ENCODE measurements at places on chromosomes 1 and 21.

GRCh38 chr1:234578735-234579134 is 31.2 kb downstream of the IRF2BP2 start:
- no peak for DNase-seq

DNA sequence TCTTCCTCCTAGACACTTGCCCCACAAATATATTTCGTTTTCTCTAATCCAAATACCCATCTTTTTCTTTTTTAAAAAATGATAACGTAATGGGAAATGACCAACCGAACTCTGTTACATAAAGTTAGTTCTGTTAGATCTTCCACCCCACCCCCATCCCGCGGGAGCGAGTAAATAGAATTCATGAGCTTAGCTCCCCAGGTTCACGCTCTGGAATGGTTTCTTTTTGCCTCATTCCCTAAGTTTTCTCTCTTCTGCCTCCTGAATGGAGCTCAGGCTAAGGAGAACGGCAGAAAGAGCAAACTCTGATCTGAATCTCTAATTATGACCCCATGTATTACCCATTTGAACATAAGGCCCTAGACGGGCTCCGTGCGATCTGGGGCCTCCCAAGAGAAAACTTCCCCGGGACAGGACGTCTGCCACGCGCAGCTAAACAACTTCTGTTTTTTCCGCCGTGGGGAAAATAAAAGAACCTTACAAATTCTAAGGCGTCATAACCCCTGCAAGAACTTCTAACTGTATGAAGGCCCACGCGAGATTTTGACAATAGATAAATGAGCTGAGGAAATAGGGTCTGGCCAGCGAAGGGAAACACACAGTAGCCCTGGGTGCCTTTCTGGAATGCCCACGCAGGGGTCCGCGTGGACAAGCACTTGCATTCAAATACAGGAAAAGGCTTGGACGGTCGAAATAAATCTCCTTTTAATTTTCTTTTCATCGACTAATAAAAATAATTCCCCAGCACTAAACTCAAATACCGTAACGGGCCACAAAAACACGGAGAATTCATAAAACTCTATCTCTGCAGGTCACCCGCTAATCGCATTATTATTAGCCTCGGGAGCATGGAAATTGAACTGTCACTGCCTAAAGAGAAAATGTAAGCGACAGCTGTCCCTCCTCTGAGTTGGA is 2.2 kb downstream of the TBX15 start:
- no peak for DNase-seq

- DNase-seq, result no peak
These were observed 88.9 kb downstream of the CRB1 start for GRCh38 chr1:197356723-197357533.

- DNase-seq, result no peak
These were observed 3.0 kb downstream of the FUBP1 start for GRCh38 chr1:77975907-77976306.

GRCh38 chr1:154145986-154146385 is 8.9 kb downstream of the NUP210L start:
- no peak for DNase-seq

- no peak for DNase-seq
These were observed 308.5 kb upstream of the ADAMTS5 start for GRCh38 chr21:27275294-27275927.

GRCh38 chr21:31798842-31799704 is 67.2 kb upstream of the SCAF4 start:
- DNase-seq, result no peak

DNA sequence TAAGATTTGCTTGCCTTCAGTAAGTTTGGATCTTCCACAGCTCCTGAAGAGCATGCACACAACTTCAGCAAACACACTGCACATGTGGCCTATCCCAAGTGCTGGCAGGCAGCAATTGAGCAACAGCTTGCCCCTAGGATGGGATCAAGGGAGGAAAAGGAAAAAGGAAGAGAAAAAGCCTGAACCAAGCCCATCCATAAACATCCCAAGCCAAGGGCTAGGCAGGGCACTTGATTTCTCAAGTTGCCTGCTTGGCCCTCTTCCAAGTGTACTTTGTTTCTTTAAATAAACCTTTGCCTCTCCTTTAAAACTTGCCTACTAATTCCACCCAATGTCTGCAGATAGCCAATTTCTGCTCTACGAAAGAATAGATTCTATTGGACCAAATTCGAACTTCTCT is 49.0 kb upstream of the OLFM3 start:
- DNase-seq, result no peak

- no peak for DNase-seq
These were observed 11.3 kb downstream of the UBE2G2 start for GRCh38 chr21:44790368-44790767.

GRCh38 chr1:203954293-203954692 is 92.9 kb downstream of the SNRPE start:
- DNase-seq, result no peak

- no peak for DNase-seq
These were observed 157.3 kb downstream of the KCNJ6 start for GRCh38 chr21:37758982-37759381.

DNA sequence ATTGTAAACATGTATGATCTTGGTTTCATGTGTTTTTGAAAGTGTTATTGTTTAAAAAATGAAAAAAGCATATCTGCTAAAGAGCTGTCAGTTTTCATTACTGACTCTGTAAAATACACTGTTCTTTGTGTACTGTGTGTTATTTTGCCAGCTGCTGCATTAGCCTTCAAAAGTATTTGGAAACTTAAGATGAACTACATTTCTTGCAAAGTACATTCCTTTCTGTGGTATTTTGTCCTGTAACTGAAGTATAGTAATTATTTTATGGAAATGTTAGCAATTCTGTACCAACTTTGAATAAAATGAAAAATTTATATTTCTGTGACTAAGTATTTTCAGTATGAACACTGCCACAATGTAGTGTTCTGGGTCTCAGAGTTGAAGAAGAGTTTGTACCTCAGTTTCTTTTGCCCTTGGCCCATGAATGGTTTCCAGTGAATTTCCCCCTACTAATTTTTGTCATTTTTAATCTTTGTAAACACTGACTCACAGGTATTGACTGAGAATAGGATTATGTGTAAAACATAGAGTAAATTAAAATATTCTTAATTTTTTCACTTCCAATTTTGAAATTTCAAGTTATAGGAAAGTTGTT is 32.7 kb downstream of the MRPS6 start:
- no peak for DNase-seq

DNA sequence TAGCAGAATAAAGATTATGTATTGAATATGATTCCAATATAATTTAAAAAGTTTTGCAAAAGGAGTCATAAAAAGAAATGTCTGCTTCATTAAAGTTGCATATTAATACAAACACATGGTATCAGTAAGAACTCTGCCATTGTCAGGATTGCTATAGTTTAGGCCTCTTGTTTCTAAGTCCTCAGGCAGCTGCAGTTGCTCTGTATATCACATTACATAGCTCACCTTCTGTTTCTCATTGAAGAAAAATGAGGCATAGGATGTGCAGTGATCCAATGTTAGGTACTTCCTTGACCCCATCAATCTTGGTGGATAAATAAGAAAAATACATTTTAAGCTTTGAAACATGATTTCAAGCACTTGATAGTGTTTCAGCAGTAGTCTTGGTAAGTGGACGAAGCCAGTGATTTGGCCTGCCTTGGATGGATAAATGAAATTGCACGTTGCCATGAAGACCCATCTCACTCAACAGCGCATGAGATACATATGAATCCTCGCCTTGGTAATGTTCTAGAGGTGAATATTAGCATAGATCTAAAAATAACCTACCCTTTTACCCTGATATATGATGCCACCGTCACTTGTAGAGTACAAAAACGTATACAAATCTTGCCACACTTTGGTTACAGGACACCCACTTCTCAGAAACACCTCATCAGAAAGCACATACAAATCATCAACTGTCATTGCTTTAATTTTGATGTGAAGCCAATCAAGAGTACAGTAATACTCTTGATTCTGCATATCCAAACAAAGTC is 25.3 kb downstream of the ZFYVE9 start:
- DNase-seq, result no peak
